Aorta (tissue), 5 donors: ENCODE measurements at places on chromosomes 7 and 10. TPM values are rescaled to one million over a fixed set of nuclear protein-coding genes. Genes with fewer than 3 reads are reported as not detected.

DNA sequence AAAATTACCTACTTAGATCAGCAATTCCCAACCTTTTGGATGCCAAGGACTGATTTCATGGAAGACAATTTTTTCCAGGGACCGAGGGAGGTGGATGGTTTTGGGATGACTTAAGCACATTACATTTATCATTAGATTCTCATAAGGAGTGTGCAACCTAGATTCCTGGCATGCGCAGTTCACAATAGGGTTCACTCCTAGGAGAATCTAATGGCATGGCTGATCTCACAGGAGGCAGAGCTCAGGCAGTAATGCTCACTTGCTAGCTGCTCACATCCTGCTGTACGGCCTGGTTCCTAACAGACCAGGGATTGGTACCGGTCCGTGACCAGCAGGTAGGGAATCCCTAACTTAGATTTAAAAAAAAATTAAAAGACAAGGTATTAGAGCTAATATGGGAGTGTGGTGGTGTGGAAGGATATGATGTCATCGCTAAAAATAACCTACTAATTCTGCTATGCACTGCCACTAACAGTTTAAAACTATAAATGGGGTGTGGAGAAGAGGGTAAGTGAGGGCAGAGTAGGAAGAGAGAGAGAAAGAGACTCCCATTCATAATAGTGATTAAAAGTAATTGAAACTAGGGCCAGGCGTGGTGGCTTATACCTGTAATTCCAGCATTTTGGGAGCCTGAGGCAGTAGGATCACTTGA, 282.7 kb downstream of the BAMBI start:
- DNase-seq: no peak

- no peak for DNase-seq
These were observed 148.7 kb downstream of the MYOF start for GRCh38 chr10:93333278-93333978.

DNA sequence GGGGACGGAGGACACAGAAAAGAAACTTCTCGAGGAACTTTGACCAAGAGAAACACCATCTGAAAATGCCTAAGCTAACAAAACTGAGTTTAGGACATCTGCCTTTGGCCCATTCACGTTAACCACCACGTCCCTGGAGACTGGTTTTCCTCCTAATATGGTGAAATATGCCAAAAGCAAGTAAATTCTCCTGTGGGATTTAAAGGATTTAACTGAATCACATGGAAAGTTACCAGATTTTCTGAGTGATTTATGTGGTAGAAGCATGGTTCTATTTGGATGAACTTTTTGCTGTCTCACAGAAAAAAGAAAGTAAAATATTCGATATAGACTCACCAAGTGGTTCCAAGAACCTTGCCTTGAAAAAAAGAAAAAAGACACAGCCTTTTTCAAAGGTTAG, 30.4 kb upstream of the BMPER start:
- DNase-seq: no peak

DNA sequence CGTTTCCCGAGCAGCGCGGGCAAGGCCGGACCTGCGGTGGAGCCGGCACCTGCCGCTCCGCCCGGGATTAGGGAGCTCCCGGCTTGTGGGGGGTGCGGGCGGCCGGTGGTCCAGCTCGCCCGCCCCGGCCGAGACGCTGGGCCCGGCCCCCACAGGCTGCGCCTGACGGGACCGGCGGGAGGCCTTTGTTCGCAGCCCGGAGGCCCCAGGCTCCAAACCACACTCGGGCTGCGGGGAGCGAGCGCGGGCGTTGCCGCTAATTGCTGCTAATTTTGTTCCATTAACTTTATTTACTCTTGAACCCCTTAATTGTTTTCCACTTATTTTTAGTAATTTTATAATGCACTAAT, 9.6 kb downstream of the UNCX start:
- no peak for DNase-seq

GRCh38 chr7:57404343-57404966, 45.5 kb upstream of the ZNF716 start:
- DNase-seq: no peak

DNA sequence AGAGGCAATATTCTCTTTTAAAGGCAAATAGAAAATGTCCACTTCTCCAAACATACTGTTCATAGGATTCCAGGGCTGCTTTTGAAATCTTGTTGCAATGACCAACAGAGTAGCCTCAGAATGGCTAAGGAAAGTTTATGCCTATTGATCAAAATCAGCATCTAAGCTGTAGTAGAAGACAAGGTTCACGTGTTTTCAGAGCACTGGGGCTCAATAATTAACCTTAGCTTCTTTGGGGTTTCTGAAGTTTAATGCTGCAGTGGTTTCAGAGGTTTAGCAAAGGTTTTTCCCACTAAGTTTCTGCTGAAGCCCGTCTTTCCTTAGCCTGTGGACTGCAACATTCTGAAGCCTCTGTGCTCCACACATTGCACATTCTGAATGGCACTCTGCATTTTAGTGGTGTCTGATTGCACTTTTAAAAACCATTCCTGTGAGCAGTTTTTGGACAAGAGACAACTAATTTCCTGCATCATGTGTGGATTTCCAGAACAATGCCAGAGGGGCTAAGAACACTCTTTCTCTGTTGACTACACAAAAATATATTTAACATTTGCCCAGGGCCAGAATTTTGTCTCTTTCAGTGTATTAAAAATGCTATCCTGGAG, 342.5 kb downstream of the PTEN start:
- no peak for DNase-seq

- DNase-seq: no peak
These were observed 282.9 kb downstream of the BICC1 start for GRCh38 chr10:58795560-58795959.

DNA sequence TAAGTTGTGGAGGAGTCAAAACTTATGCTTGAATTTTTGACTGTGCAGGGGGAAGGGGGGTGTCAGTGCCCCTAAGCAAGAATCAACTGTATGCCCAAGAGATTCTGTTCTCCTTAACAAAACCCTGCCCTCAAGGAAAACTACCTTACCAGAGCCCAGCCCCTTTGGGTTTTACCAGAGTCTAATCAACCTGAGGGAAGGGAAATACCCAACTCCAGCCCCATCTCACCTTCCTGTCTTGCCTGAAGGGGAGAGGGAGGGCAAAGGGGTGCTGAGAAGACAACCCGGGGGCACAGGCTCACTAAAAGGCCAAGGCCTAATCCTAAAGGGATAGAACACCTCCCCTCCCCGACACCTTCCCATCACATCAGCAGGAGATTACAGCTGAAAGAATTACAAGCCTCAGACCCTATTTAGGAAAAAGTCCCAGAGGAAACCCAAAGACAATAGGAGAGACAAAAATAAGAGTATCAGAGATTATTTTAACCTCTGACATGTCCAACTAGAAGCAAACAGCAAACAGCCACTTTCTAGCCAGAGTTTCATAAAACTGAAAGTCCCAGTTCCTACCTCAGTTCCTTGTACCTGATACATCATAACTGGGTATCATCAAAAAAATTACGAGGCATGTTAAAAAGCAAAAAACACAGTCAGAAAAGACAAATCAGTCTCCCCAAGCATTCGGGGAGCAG, 26.8 kb upstream of the C7orf33 start:
- DNase-seq: no peak

The MMP21 gene
- 0.16 TPM for total RNA-seq

The TMEM140 gene
- total RNA-seq: 12.0 TPM
